Activated T-helper 2 cell treated with anti-CD3 and anti-CD28 coated beads, Interferon-gamma antibody, Interleukin-2, Interleukin-4, amounts not matched to agents 10 μg/mL and 5 μg/mL and 100 μg/mL, durations not matched to agents 14 hours and 24 hours and 36 hours (primary cell): ENCODE measurements at places on chromosomes 6 and 20.
A peak's percentile ranks its signal among the peaks of the same experiment; 100 is the strongest.

- DNase-seq = no peak
Observed at GRCh38 chr6:32689531-32690501, 23.4 kb upstream of the HLA-DQB1 start.

GRCh38 chr6:76057469-76057868, 15.0 kb downstream of the IMPG1 start:
- no peak for DNase-seq

DNA sequence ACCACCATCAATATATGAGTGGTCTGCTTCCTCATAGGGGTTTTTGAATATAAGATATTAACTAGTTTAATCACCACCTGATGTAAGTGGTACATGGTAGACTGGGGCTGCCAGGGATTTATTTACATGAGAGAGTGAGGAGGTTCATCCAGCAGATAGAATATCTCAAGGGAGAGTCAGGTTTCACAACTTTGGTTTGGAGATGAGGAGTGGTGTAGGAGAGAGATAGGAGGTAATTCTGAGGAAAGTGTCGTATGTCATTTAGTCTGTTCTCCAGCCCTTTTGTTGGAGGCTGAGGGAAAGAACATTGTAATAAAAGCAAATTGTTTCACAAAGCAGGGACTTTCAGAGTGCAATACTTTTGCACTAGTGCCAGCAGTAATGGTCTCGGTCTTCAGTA, 16.8 kb downstream of the L3MBTL3 start:
- no peak for DNase-seq

DNA sequence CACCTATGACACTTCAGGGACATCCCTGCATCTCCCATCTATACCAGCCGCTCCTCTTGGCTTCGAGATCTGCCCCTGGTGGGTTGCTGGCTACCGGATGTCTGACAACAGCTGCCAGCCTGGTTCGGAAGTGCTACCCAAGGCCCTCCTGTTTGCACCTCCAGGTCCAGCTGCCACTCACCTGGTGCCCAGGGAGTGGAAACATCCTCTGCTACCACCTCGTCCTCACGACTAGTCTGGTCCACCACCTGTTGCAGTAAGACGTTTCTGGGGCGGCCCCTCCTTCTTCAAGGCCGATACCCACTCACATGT, 8.3 kb upstream of the PCMTD2 start:
- DNase-seq = no peak

DNA sequence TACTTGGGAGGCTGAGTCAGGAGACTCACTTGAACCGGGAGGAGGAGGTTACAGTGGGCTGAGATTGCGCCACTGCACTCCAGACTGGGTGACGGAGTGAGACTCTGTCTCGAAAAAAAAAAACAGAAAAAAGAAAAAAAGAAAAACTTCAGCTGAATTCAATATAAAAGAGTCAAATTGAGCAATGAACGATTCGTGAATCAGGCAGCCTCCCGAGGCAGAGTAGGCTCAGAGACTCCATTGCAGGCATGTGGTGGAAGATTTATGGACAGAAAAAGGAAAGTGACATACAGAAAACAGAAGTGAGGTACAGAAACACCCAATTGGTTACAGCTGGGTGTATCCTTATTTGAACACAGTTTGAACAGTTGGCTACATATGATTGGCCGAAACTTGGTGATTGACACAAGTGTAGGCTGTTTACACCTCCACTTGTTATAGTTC, 56.3 kb downstream of the HLA-DPB1 start:
- no peak for DNase-seq

- DNase-seq = peak; percentile 85
Observed at GRCh38 chr20:17569616-17570346, at the start of gene DSTN. TSS of gene DSTN (plus strand) at chr20:17570075. CDS start at chr20:17570209, 134 bp downstream.

DNA sequence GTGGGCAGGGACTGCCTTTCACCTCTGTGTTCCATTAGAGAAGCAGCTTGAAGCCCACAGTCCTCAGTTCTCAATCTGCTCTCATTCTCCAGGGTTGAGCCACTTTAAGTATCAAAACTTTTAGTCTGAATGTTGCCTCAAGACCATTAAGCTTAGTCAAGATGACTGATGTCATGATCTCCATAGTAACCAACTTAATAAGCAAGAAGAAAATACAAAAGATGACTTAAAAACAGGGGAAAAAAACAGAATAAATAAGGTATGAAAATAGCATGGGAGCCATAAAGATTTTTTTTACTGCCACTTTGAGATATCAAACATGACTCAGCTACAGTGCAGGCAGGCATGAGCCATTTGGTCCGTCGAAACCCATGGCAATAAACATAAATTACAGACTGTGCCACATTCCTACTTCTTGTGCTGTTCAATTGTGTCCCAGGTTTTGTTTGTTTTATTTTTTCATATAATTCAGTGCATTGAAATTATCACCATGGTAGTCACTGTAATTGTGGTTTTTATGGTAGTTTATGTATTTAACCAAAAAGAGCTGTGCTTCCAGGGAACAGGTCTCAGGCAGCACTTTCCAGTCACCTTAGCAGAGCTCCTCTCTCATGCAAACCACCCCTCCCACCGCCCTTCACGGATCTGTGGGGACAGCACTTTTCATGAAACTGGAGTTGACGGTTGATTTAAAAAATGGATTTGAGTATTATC, 156.5 kb upstream of the INSM1 start:
- no peak for DNase-seq

GRCh38 chr6:136012198-136012887, 160.8 kb downstream of the PDE7B start:
- no peak for DNase-seq

DNA sequence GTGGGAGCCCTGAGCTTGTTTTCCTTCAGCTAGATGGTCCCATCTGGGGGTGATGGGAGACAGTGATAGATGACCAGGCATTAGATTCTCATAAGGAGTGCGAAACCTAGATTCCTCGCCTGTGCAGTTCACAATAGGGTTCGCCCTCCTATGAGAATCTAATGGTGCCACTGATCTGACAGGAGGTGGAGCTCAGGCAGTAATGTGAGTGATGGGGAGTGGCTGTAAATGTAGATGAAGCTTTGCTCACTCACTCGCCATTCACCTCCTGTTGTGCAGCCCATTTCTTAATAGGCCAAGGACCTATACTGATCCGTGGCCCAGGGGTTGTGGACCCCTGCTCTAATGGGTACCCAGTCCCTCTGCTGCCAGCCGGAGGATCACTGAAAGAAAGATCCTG, 20.7 kb upstream of the KCNB1 start:
- no peak for DNase-seq

DNA sequence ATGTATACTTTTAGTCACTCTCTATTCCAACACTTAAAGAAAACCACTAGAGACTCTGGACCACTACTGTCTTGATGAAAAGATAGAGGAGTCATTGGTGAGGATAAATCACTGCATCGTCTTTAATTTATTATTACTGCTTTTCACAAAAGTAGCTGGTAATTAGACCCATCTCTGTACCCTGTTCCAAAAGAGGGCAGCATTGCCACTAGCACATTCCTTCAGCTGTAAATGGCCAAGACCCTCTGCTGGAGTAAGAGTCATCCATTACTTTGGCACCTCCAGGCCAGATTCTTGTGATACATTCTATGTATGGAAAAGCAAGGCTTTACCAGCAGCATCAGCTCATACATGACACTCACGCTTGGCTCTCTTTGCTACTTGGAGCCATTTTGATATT, 49.5 kb upstream of the PREP start:
- DNase-seq = no peak

- DNase-seq = no peak
Observed at GRCh38 chr6:7546896-7547295, 5.4 kb downstream of the DSP start.

DNA sequence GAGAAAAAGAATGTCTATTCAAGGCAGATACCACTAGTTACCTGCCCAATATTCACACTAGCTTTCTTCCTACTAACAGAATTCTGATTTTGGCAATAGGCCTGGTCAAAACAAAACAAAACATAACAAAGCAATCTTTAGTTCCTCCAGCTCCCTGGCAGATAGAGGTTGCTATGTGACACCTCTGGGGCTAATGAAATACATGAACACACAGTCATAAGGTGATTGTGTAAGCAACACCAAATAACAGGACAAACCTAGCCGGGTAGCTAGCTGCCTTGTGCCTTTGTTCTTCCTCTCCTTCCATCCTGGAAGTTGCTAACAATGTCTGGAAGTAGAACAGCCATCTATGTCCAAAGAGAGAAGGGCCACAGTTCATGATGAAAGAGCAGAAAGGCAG, 6.0 kb upstream of the HMGN3 start:
- no peak for DNase-seq

GRCh38 chr6:157982102-157982562, 469 bp downstream of the SYNJ2 start:
- peak; percentile 26 for DNase-seq

DNA sequence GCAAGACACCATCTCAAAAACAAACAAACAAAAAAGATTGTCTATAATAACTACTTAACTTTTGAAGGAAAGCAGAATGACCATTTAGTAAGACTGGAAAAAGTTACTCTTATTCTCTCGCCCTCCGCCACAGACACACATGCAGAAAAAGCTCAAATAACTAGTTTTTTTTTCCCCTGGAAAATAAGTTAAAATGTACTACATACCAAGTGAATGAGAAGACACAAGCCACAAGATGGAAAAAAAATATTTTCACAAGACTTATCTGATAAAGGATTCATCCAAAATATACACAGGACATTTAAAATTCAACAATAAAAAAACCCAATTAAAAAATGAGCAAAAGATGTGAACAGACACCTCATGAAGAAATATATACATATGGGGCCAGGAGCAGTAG, 31.9 kb downstream of the NUDT3 start:
- DNase-seq = no peak

- no peak for DNase-seq
Observed at GRCh38 chr6:14380086-14380820, 262.7 kb downstream of the CD83 start.

GRCh38 chr6:134863763-134864510, 86.0 kb downstream of the ALDH8A1 start:
- no peak for DNase-seq

- no peak for DNase-seq
Observed at GRCh38 chr6:37748118-37748517, 50.4 kb upstream of the MDGA1 start.

- DNase-seq = no peak
Observed at GRCh38 chr20:20371083-20371482, 3.2 kb downstream of the INSM1 start.

DNA sequence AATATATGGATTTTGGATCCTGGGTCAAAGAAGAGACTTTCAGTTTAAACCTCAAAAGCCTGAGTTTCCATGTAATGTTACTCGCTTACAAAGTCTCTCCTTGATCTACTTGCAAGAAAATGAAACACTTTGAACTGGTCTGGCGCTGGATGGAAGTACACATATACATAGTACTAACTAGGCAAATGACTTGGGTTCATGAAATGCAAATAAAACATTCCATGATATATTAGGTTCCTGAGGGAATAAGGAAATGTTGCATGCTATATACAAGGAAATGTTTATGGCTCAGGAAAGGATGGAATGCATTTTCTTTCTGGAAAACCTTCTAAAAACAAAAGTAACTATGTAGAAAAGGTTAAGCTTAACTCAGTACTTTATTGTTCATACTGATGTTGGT, 11.4 kb upstream of the TXLNB start:
- no peak for DNase-seq

- DNase-seq = no peak
Observed at GRCh38 chr20:59456342-59457279, 147.7 kb upstream of the PHACTR3 start.

GRCh38 chr6:116217069-116217468, 36.8 kb downstream of the TSPYL4 start:
- DNase-seq = no peak

- no peak for DNase-seq
Observed at GRCh38 chr6:37821446-37821845, 1.9 kb downstream of the ZFAND3 start.

DNA sequence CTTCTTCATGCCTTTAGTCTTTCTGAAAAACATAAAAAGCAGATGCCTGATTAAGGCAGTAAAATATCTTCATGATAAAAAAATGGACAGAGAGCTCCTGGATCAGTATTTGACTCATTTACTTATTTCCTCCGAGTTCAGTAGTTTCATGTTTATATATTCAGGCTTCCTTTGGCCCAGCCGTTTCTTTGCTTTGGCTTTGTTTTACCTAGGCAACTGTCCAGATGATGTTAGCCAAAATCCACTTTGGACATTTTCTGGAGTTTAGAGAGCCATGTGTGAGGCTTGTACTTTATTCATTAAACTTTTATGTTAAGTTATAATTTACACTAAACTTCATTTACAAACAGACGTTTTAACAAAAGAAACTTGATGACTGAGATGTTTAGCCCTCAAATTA, 307.1 kb upstream of the RSPO3 start:
- no peak for DNase-seq

- DNase-seq = no peak
Observed at GRCh38 chr20:39270837-39271604, 308.9 kb downstream of the DHX35 start.

DNA sequence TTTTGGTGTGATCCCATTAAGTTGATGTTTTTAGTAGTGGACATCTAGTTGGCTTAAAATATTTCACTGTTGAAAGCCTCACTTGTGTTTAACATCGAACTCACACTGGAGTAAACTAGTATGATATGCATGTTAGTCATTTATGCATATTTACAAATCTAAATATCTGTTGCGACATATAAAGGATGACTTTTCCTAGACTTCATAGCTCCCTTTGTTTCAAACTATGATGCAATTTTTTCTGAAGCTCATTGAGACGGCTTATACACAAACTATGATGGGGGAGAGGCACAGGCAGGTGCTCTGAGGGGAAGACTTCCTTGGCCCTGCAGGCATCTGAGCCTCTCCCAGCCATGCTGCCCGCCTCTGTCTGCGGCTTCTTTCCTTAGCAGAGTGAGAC, 11.8 kb upstream of the FOXC1 start:
- DNase-seq = no peak

GRCh38 chr6:4018924-4019236, 60.1 kb downstream of the FAM217A start:
- no peak for DNase-seq

GRCh38 chr20:38447931-38448675, 13.0 kb upstream of the SNHG17 start:
- DNase-seq = no peak

GRCh38 chr20:45826381-45827019, 612 bp downstream of the TNNC2 start:
- no peak for DNase-seq

DNA sequence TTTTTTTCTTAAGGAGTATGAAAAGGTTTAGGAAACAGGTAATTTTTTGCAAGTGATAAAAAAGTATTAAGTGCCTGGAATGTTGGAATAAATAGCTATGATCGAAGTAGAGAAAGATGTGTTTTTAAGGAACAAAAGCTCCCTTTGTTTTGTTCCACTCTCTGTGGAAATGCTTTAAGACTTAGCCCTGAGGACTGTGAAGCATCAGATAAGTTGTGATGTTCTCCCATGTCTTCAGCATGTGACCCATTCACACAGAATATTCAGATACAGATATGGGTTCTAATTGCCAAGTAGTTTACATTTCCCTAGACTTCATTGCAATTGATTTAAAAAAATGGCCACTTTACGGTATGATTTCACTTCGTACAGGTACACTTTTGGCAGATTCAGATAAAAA, 80.6 kb downstream of the KCNQ5 start:
- DNase-seq = no peak
